G401 (cell line): ENCODE measurements at places on chromosomes 2 and 18. TPM values are rescaled to one million over a fixed set of nuclear protein-coding genes. Genes with fewer than 3 reads are reported as not detected.

GRCh38 chr2:150134223-150134857 lies 353.1 kb downstream of the RND3 start:
- no peak for DNase-seq

Gene MRPS9
- 54.3 and 58.2 TPM in 2 replicates for total RNA-seq

GRCh38 chr2:70574109-70574508 lies 20.5 kb upstream of the TGFA start:
- DNase-seq, result no peak

DNA sequence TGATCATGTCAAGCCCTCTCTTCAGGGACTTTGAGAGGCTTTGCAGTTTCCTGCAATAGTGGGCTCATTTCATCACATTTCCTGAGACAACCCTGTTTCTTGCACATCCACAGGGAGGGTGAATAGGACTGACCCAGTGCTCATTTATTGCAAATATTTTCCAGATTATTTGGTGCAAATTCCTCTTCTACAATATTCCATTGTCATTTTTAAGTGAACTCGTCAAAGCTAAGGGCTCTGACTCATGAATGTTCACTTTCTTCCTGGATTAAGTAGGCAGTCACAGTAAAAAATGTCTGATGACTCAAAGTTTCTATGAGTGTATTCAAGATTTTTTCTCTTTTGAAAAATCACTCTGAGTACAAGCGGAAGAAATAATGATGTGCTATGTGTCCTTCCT lies 225.5 kb upstream of the GALNT5 start:
- no peak for DNase-seq

DNA sequence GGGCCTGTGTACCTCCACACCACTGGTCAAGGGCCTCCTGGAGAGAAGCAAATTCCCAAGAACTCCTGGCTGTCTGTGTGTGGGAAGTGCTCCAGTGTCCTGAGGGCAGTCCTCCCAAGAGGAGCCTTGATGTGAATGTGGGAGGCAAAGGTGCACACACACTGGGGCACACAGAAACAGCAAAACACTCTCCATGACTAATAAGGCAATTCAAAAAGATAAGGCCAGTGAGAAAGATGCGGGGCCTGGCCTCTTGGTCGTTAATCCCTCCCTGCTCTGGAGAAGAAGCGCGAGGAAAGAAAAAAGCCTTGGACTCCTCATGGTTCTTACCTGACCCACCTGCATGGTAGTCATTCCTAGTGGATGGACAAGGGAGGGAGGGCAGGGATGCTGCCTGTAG lies 373.2 kb downstream of the SLC4A3 start:
- no peak for DNase-seq
